Stimulated activated CD4-positive, alpha-beta T cell treated with anti-CD3 and anti-CD28 coated beads, Interleukin-2, amount 100 ng/mL, for 4 hours (primary cell): ENCODE measurements at places on chromosomes 6 and 20.

- no peak for DNase-seq
Measured at GRCh38 chr6:158911746-158912480, 88.1 kb downstream of the RSPH3 start.

GRCh38 chr6:9937031-9937763 lies 477.7 kb downstream of the TFAP2A start:
- no peak for DNase-seq

- DNase-seq = no peak
Measured at GRCh38 chr6:6026513-6027205, 19.9 kb upstream of the NRN1 start.

DNA sequence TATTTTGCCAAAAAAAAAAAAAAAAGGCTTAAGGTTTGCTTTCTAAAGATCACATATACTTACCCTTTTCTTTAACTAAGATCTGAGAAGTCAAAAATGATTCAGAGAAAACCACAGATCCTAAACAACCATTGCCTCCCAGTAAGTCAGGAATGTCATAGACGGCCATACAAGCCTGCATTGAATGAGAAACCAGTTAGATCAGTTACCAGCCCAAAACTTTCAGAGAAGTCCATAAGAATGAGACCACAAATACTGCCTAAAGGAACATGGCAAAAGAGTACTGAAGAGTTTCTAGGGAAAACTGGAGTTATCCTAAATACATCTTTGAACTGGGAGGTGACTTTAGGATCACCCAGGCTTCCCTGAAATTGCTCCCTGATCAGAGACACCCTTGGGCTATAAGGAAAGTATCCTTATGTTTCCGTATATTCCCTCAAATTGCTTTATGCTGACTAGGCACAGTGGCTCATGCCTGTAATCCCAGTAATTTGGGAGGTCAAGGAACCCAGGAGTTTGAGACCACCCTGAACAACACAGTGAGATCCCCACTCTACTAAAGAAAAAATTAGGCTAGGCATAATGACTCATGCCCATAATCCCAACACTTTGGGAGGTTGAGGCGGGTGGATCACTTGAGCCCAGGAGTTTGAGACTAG lies 79.4 kb upstream of the SLC4A11 start:
- no peak for DNase-seq

DNA sequence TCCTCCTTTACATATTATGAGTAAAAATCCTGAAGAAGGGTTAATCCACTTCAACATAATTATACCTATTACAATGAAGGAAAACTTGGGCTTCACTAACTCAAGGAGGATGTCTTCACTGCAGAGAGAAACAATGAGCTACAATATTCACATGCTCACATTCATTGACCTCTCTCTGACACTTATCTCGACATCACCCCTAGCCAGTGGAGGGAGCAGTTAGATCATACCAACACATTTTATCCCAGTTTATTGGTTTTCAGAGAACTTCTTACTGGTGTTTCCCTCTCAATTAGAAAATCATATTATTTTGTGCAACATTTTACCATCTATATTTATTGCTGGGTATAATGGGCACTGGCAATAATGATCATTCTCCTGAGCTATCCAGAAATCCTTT lies 646.5 kb downstream of the TENT5A start:
- DNase-seq = no peak

DNA sequence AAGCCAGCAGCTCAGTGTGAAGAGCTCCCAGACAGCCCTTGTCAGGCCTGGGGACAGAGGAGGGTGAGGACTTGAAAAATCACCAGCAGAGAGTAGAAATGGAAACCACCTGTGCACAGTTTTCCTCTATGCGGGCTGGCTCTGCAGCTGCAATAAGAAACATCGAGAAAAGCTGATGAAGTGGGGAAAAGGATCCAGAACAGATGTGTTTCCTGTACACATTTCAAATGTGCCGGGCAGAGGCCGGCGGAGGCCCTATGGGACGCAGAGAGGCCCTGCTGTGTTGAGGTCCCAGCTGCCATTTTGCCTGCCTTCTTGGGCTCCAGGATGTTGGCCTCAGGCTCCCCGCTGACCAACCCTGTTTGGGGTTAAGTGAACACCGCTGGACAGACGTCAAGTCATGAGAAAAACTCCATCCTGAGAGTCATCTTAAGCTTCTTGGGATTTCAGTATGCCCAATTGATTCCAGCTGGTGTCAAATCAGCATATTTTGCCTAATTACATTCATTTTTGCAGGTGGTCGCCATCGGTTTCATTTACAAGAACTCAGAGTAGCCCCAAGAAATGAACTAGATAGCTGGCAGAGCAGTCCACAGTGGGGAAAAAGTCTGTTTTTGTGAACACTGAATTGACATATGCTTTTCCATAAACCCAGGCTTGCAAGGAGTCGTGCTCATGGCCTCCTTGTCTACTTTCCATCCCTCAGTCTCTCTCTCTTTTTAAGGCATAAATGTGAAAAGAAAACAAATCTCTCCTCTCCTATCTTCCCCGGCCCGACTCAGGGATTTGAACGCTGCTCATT lies 150.4 kb upstream of the PHACTR3 start:
- no peak for DNase-seq

DNA sequence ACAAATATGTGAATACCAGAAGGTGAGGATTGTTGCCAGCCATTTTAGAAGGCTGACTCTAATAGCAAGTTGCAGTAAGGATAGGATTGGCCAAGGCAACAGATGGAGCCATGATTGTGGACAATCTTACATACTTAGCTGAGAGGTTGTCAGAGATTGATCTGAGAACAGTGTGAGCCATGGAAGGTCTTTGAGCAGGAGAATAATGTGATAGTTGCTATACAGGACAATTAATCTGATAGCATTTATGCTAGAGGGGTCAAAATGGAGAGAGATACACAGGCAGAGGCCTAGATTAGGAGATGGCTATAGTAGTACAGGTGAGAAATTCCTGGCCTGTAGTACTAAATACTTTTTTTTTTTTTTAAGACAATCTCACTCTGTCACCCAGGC lies 23.8 kb downstream of the PPARD start:
- DNase-seq = no peak

DNA sequence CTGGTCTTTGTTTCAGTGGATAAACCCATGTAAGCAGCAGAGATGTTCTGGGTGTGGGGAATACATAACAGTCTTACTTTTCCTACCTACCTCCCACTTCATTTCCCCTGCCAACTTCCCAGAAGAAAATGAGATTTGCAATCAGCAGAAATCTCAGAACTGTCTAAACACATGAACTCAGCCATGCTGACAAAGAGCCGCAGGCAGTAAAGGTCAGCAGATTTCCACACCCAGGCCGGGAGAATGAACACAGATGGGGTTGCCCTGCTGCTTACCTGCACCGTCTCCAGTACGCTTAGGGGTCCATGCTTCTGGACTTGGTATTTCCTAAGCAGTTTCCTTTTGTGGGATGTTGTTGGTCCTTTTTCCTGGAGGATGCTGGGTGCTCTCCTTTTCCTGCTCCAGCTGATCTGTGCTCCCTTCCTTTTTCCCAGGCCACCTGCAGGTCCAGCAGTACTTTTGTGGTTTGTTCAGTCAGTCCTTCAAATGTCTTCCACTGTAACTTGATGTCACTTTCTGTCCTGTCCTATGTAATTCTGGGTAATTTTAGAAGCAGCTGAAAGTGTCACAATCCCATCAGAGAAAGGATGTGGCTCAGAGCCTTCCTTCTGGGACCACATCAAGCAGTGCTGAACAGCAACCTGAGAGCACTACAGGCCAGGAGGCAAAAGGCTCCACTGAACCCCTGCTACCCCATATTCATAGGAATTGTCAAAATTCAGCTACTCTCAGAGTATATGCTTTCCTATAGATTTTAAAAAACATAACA lies 129.0 kb downstream of the CEP57L1 start:
- no peak for DNase-seq

DNA sequence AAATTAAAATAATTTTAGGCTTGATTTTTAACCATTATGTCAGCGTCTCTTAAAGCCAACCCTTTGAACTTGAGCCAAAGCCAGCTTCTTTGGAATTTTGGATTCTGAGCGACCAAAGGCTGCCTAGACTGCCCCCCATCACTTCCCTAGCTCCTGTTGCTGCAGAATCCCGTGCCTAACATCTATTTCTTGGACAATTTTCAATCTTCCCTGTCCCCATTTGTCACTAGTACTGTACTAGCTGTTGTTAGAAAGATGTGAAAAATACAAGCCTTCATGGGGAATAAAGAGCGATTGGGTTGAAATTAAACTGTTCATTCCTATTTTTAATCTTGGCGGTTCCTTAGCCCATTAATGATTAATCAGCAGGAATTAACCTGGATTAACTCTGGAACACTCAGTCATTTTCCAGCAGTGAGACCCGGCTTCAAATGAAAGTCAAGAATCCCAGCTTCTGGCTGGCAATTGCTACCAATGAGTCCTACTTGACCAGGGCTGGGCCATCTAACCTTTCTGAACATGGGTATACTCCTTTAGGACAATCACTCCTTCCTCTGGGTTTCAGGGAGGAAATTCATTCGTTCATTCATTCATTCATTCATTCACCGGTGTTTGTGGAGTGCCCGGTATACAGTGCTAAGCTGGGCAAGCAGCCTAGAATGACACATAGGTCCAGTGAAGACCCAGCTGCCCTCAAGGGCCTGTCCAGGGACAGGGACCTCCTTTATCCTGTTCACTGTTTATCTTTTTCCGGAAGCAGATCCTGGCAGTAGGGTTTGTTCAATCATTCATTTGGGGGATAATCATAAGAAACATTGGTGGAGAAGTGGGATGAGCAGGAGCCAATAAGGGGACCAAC lies 1.4 kb upstream of the RRBP1 start:
- no peak for DNase-seq

- no peak for DNase-seq
Measured at GRCh38 chr6:144087789-144088426, 7.5 kb downstream of the SF3B5 start.

DNA sequence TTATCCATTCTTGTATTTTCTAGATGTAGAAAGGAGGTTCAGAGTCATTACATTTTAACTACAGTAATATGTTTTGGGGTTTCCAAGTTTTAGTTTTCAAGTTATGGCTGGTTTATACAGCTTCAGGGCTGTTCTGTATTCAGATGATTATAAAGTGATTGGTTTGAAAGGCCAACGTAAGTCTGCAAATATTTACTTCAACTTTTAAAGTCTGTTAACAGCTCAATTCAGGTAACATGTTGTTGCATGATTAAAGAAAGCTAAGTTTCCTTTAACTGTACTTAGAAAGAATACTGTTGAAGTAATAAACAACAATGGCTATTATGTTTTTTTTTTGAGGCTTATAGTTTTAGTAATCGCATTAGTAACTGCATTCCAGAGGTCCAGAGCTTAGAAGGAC lies 22.8 kb upstream of the GCLC start:
- no peak for DNase-seq

DNA sequence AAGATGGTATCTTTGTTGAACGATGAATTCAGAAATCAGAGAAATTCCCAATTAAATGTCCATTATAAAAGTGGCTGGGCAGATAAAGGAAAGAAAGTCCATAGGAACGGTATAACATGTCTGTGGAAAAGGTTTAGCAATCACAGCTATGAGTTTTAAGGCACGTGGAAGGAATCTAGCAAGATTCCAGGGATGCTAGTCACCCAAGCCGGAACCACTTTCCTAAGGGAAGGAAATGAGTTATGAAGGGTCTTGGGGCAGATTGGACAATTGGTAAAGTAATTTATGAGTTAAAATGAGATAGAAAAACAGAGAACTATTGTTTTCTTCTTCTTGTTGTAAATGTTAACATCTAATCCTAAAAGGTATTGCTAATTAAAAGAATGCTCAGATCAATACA lies 384.8 kb downstream of the ADGRB3 start:
- DNase-seq = no peak

DNA sequence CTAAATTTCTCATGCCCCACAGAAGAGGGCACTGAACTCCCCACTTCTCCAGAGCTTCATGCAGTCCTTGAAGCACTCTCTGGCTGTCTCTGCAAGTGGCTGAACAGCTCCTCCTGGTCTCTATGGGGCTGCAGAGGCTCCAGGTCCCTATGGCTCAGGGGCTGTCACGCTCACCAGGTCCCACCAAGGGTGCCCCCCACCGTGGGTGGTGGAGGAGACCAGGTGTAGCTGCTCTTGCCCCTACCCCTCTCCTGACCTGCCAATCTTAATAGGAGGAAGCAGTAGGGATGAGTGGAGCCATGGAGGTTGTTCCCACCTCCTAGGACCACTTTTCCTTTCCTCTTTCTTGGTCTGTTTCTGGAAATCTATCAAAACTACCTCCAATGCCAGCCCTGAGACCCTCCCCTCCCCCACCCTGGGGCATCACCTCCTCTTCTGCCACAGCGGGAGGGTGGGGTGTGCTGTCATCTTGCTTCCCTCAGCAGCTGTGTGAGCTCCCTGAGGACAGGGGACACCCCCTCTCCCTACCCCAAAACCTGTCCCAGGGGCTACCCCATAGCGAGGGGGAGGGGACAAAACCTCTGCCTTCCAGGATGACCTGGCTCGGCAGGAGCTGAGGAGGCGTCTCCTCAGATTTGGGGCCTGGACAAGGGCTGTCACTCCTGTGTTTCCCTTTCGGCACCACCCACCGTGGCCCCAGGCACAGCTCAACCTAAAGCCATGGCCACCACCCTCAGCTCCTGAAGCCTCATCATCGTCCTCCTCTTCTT lies 12.0 kb upstream of the RAET1E start:
- DNase-seq = no peak

DNA sequence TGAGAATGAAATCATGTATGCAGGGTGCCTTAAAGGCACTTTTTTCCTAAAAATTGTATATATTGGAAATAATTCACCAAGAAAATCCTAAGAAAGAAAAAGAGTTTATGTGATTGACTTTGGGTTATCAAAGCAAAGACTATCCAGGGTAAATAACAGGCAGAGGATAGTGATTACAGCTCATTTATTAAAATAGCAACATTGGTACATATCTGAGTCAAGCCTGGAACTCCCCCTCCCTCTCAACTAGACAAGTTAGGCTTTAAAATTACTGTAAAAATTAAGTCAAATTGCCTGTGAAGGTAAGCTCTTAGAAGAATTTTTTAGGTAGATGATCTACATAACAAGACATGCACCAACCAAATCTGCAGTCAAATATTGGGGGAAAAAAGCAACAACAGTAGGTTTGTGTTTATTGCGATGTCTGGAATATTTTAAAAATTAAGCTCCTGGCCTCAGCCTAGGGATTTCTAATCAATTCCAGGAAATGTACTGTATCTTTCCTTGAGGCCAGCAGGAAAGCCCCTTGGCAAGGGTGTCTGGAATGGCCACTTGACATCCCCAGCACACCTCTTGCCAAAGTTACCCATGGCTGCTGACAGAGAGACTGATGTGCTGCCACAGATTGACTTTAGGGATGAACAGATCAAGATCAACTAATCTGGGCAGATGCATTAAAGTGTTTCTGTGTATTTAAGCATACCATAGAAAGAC lies 31.2 kb upstream of the HBS1L start:
- DNase-seq = no peak

- no peak for DNase-seq
Measured at GRCh38 chr6:115891111-115891669, 169.5 kb downstream of the FRK start.

DNA sequence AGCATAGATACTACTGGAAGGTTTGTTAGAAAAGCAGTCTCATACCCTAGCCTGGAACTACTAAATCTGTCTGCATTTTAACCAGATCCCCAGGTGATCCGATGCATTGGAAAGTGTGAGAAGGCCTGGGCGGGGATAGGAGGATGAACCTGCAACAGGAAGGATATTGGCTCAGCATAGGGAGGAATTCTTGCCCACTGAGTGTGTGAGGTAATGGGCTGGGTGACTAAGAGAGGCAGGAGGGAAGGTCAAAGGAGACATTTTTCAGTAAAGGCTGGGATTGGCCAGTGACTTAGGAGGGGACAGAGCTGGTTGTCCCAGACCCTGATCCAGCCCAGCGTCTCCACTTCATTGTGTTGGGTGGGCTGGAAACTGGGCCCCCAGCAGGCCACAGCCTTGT lies 191.0 kb upstream of the LRFN2 start:
- no peak for DNase-seq

GRCh38 chr20:3250091-3250504 lies 11.1 kb upstream of the SLC4A11 start:
- no peak for DNase-seq
